SW 1271 (cell line): ENCODE measurements at places on chromosomes 1 and 21.

- no peak for DNase-seq
Measured at GRCh38 chr1:56451491-56451890, 127.9 kb downstream of the PLPP3 start.

DNA sequence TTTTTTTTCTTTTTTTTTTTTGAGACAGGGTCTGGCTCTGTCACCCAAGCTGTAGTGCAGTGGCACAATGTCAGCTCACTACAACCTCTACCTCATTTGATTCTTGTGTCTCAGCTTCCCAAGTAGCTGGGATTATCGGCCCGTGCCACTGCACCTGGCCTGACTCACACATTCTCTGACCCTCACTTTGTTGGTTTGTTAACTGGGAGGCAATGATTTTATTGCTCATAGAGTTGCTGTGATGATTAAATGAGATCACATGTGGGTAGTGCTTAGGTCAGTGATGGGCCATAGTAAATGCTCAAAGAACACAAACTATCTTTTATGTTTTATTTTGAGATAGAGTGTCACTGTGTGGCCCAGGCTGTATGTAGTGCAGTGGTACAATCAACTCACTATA, 47.3 kb upstream of the SSBP3 start:
- DNase-seq: no peak

DNA sequence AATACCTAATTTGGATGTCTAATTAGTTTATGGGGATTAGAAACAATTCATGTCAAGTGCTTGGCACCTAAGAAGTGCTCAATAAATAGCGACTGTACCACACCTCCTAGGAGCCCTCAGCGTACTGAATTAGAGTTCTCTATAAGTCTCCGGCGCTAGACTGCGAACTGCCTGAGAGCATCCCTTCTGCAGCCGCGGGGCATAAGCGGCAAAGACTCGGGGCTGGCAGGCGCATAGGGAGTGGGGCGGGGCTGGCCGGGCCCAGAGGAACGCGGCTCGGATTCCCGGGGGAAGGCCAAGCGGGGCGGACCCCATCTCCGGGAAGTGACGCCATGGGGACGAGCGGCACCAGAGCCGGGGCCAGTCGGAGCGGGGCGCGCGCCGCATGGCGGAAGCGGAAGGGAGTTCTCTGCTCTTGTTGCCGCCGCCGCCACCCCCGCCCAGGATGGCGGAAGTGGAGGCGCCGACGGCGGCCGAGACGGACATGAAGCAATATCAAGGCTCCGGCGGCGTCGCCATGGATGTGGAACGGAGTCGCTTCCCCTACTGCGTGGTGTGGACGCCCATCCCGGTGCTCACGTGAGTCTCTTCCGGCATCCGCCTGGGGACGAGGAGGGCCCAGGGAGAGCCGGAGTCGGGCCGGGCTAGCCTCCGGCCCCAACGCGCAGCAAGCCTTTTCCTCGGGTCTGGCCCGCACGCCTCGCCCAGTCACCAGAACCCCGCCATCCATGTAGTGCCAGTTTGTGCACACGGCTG, at the start of gene TMEM222:
TSS of gene TMEM222 (plus strand) at position 351 of the 756 bp plus-strand sequence. CDS start at position 386, 35 bp downstream.
- peak; percentile 78 for DNase-seq

- DNase-seq: no peak
Measured at GRCh38 chr1:107019166-107019565, 37.3 kb upstream of the PRMT6 start.

DNA sequence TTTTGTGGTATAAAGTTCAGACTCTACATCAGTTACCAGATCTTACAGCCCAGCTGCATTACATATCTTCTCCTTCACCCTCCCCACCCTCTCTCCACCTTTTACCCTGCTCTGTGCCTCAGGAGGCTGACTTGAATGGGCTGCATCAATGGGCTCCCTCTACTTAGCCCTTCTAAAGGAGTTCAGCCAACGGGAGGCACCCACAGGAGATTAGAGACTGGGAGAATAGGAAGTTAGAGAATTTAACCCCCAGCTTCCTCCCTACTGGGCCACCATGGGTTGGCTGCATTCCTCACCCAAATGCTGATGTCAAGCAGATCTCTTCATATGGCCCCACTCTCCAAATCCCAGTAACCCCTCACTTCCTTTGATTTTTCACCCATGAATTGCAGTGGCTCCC, 17.1 kb upstream of the DUSP23 start:
- DNase-seq: no peak

DNA sequence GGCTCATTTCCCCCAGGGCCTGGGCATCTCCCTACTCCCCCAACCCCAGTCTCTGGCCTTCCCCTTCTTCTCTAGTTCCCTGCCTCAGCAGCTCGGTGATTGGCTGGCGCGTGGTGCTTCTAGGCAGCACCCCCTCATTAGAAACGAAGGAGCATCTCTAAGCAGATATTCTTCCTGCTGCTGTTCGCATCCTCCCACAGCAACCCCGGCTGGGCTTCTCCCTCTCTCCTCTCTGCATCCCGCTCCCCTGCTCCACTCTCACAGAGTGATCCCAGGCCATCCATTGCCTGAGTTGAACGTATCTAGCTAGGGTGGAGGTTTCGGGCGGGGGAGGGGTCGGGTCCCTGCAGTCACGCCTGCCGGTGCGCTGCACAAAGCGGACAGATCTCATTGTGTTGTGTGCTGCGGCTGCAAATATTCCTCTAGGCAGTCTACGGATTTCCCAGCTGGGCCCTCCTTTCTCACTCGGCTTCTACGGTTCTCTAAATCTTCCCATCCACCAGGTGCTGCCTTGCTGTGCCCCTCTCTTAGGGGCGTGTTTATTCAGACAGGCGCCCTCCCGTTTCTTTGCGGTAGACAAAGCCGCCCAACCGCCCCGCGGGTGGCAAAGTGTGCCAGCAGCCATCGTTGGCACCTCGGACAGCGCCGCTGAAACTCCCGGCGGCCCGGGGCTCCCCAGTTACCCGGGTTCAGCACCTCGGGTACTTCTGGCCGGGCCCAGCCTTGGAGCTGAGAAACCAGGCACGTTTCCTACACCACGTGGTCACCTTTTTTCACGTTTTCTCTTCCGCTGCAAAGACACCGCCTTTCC, 2.2 kb downstream of the CACNA1E start:
- no peak for DNase-seq

GRCh38 chr1:21331752-21332478, 41.7 kb upstream of the ECE1 start:
- DNase-seq: no peak

GRCh38 chr1:193663965-193664364, 477.6 kb upstream of the B3GALT2 start:
- no peak for DNase-seq

GRCh38 chr1:218166268-218166945, 118.7 kb upstream of the RRP15 start:
- DNase-seq: no peak

DNA sequence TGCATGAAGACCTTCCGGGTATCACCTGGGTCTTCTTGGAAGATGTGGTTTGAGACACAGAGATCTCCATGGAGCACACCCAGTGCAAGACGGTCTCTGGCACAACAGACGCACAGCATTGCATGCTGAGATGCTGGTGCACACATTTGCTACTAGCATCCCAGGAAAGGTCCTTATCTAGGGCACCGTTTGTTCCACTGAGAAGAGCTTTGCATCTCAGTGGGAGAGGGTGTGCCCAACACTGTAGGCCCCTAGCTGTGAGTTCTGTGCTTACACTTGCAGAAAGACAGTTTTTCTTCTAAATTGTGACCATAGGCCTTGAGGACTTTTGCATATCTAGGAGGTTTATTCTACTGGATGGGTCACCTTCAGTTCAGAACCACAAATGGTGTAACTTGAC, 554.1 kb downstream of the MATN1 start:
- DNase-seq: no peak

DNA sequence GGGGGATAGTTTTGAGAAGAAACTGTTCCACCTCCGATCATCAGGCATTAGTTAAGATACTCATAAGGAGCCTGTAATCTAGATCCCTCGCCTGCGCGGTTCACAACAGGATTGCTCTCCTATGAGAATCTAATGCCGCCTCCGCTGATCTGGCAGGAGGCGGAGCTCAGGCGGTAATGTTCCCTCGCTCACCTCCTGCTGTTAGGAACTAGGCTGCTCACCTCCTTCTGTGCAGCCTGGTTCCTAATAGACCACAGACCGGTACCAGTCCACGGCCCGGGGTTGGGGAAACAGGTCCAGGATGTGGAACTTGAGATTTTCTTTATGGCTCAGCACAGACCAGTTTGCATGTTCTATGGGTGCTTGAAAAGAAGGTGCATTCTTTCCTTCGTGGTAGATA, 27.2 kb upstream of the FAM3B start:
- DNase-seq: no peak

DNA sequence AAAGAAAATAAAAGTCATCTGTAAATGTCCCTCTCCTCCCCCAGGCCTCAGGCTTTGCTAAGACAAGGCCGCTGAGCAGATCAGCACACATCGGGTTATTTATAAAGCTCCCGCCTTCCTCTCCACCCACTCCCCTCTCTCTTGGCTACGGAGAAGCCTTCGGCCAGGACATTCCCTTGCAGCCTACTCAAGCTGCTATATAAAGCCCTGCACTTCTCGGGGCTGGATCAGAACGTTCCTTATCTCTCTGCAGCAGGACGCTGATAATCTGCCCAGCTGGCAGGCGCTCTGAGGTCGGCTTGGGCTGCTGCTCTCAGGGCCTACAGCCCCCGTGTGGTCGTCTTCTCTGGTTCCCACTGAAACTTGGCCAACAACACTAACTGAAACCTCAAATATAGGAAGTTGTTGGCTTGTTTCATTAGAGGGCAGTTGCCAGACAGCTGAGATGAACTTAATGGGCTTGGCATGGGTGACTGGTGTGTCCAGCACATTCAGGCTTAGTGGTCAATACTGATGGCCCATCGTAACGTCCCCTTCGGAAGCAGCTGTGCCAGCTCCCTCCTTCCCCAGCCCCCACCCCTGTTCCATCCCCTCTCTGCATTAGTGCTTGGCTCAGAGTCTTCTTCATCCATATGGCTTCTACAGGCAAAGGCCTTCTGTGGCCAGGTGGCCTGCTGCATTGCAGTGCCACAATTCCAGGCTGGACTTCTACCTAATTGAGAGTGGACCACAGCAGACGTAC, 64.6 kb downstream of the IER5 start:
- DNase-seq: no peak

DNA sequence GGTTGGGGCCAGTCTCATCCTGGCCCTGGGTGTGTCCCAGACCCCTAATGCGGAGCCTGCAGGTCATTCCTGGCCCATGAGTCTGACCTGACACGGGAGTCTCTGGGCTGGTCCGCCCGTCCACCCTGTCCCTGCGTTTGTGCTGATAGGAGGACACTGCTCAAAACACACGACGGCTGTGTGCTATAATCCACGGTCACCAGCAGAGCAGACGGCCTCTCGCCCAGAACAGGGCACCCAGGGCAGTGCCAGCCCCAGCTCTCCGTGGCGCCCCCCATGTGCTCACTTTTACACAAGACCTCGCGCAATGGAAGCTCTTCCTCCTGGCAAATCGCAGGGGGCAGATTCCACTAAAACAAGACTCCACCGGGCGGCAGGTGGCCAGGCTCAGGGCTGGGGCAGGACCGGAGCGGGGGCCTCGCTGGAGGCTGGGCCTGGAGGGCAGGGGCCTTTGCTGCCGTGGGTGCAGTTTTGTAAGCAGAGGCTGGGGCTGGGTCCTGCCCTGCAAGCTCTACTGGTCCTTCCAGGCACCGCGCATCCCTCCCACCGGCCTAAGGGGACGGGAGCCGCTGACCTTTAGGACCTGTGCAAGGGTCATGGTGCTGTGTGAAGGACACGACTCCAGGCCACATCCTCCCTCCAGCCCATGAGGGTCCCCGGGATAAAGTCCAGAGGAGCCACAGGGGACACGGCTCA, 10.6 kb upstream of the SLC19A1 start:
- DNase-seq: no peak

DNA sequence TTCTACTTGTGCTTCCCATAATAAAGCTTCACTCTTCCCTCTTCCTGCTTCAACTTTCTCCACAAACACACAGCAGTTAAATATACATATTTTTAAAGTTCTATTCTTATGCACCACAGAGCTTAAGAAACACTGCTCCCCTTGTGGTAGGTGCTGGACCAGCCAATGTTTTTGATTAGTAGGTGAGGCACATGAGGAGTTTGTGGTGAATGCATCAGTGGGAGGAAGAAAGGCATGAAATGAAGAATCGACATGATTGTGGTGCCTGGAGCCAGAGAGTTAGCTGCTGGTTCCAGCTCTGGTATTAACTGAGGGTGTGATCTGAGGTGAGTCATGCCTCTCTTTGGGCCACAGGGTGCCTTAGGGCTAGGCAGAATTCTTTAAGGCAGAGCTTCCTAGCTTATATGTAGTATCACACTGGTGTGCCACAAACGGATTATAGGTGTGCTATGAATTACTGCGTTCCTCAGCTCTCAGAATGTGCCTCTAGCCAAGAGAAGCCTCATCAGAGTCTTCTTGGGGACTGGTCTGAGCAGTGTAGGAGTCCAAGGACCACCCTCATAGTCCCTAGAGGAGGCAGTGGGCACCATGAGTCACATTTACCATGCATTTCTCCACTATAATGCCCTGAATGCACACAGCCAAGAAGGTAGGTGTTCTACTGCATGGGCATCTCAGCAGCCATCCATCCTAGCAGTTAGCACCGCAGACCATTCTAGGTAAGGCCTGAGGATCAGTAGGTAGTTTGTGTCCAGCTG, 97.4 kb upstream of the SGIP1 start:
- no peak for DNase-seq

DNA sequence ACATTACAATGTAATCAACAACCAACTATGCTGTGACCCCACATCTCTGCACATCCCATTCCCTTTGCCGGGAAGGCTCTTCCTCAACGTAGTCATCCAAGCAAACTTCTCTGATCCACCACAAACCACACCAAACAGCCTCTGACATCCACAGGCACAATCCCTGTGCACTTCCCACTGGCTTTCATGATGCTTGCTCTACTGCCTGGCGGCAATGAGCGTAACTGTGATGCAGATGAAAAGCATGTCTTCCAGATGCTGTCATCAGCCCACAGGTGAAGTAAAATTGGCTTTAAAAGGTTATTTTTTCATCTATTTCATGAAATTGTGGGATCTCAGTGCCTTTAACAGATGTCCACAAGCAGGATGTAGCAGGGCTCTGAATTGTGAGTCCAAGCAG, 635.2 kb downstream of the SMYD3 start:
- DNase-seq: no peak

- no peak for DNase-seq
Measured at GRCh38 chr1:59738591-59739015, 76.1 kb upstream of the HOOK1 start.

- no peak for DNase-seq
Measured at GRCh38 chr1:40107290-40107959, 10.4 kb upstream of the PPT1 start.

GRCh38 chr1:22204989-22205913, 62.4 kb upstream of the WNT4 start:
- no peak for DNase-seq

DNA sequence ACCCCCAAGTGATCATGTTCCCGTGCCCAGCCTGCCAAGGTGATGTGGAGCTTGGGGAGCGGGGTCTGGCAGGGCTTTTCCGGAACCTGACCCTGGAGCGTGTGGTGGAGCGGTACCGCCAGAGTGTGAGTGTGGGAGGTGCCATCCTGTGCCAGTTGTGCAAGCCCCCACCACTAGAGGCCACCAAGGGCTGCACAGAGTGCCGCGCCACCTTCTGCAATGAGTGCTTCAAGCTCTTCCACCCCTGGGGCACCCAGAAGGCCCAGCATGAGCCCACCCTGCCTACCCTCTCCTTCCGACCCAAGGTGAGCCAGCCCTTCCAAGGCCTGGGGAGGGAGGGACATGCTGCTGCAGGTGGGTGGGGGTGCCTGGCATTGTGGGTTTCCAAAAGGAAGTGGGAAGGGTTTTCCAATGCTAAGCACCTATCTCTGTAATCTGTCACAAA, 2.3 kb downstream of the TRIM46 start:
- DNase-seq: no peak

GRCh38 chr21:41761934-41762635, 4.8 kb downstream of the RIPK4 start:
- DNase-seq: no peak

GRCh38 chr21:46452710-46453109, 6.0 kb upstream of the DIP2A start:
- DNase-seq: no peak
